ENCODE measurements at places on chromosomes 7 and 10. TPM values are rescaled to one million over a fixed set of nuclear protein-coding genes. Genes with fewer than 3 reads are reported as not detected.

GRCh38 chr10:34576797-34577196 lies 238.3 kb downstream of the PARD3 start:
- DNase-seq = no peak

GRCh38 chr7:146321301-146321700 lies 204.7 kb downstream of the CNTNAP2 start:
- no peak for DNase-seq

- DNase-seq = no peak
These were observed 745.4 kb downstream of the PHTF2 start for GRCh38 chr7:78543976-78544375.

DNA sequence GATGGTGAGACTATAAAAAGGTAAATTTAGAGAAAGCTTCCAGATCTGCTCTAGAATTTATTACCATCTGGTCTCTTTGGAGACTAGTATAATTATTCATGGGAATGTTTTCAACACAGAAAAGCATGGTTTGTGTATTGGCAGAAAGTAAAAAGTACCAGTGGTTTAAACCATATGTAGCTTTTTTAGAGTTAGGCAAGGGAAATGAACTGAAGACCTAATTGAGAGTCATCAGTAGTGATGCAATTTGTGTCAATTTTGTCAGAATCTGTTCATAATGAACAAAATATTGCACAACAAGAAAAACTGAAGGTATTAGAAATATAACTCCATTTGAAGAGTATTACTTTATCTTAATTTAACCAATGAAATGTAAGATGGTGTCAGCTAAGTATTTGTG lies 181.4 kb downstream of the ADK start:
- DNase-seq = no peak

The TMEM176A gene
- total RNA-seq = not detected

GRCh38 chr7:104328970-104329825 lies 795 bp downstream of the LHFPL3 start:
- peak; percentile 59 for DNase-seq

DNA sequence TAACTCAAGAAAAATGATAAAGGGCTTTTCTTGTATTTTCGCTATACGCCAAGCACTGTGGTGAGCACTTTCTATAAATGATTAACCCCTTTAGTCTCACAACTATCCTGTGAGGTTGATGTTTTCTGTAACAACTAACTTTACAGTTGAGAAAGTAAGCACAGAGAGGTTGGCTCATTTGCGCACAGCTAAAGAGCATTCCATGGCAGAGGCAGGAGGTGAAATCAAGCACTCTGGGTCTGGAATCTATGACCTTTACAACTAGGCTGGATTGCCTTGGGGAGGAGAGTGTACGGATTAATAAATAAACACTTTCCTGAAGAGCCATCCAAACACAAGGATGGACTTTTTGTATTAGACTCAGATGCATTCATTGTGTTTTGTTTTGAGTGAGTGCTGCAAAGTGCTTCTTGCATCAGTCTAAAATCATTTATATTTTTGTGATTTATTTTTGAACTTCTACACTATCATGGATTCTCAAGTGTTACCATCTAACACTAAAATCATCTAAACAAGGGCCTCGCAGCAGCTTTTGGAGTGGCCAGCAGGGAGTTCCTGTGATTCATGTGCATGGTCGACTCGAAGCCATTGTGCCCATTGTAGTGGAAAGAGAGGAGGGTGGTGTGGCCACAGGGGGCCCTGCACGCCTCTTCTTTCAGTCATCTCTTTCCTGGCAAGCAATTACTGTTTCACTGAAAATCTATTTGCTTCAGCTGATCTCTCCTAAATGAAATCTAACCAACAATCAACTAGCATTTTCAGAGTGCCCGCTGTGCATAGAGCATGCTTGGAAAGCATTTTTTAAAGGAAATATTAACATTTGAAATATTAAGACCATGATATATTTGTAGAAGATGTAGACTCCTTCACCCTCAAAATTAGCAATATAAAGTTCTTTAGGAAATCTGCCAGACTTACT lies 633.4 kb upstream of the COBL start:
- no peak for DNase-seq

DNA sequence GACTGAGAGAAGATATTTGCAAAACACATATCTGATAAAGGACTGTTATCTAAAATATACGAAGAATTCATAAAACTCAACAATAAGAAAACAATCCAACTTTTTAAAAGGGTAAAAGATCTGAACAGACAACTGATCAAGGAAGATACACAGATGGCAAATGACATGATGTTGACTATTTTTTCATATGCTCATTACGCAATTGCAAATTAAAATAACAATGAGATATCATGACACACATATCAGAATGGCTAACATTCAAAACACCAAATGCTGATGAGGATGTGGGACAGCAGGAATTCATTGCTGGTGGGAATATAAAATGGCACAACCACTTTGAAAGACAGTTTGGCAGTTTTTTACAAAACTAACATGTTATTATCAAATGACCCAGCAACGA lies 8.9 kb downstream of the DENND11 start:
- DNase-seq = no peak

- no peak for DNase-seq
These were observed 7.0 kb upstream of the PRR15 start for GRCh38 chr7:29556405-29557195.

The C10orf143 gene
- 2.5 TPM for total RNA-seq

DNA sequence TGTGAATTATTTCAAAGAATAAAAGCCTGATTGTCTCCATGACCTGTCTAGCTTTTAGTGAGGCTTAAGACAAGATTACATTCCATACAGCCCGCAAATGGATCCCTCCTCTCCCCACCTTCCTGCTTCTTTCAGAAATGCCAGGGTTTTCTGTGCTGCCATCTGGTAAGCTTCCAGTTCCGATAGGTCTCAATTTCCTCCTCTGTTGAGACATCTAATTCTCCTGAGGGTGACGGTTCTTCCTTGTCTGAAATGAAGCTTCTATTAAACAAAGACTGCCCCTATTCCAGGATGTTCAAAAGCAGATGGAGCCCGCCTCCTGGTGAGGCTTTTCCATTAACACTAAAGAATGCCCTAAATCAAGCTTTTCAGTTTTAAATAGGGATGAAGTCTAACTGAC lies 295.6 kb downstream of the PTPRN2 start:
- peak; percentile 54 for DNase-seq

DNA sequence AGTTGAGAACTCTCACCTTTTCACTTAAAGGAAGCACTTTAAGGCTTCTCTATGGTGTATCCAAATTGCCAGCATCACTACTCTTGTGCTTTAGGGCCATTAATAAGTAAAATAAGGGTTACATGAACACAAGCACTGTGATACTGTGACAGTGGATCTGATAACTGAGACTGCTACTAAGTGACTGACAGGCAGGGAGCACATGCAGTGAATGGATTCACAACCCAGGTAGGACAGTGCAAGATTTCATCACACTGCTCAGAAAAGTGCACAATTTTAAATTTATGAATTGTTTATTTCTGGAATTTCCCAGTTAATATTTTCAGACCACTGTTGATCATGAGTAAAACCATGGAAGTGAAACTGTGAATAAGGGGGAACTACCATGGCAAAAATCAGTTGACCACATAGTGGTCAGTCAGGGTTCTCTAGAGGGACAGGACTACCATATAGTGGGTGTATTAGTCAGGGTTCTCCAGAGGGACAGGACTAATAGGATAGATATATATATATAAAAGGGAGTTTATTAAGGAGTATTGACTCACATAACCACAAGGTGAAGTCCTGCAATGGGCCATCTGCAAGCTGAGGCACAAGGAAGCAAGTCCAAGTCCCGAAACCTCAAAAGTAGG lies 20.9 kb upstream of the CYP51A1 start:
- no peak for DNase-seq

- no peak for DNase-seq
These were observed 132.2 kb downstream of the PRKG1 start for GRCh38 chr10:51206500-51206899.

- peak; percentile 29 for DNase-seq
These were observed 43.5 kb upstream of the NKX6-2 start for GRCh38 chr10:132829403-132829802.
